T-helper 2 cell treated with Interferon-gamma antibody and Interleukin-4, amounts not matched to agents 5 μg/mL and 100 μg/mL, for 36 hours (primary cell): ENCODE measurements at places on chromosomes 6 and 20.

- no peak for DNase-seq
Observed at GRCh38 chr6:105430685-105431084, 27.8 kb upstream of the PREP start.

- no peak for DNase-seq
Observed at GRCh38 chr6:135861189-135861588, 9.7 kb downstream of the PDE7B start.

- no peak for DNase-seq
Observed at GRCh38 chr6:34223381-34223955, 13.2 kb upstream of the HMGA1 start.

DNA sequence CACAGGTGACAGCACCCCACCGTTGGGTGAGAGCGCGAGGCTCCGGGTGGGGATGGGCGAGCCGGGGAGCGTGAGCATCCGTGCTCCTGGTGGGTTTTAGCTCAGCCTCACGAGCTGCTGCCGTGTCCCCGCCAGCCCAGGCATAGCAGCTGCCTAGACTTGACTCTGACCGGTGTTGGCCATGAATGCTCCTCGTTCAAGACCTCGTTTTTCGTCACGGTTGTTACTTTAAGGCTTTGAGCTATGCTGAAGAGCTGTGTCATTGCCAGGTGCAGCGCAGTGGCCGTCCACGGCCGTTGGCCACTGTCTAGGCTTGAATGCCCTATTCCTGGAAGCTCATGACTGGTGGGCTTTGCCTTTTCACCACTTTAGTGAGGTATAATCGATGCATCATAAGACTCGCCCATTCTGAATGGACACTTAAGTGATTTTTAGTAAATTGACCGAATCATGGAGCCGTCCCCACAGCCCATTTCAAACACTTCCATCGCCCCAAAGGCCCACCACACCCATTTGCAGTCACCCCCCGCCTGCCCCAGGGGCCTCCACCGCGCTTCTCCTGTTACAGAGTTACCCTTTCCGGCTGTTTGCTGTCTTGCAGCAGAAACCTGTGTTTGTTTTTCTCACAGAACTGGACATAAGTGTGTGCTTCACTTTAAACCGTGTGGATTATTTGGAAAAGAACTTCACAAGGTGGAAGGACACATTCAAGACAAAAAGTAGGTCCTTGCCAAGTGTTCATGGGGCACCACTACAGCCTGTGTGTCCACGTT, 21.4 kb upstream of the ADRM1 start:
- DNase-seq = no peak

GRCh38 chr6:1335367-1336037, 23.6 kb downstream of the FOXQ1 start:
- DNase-seq = no peak

DNA sequence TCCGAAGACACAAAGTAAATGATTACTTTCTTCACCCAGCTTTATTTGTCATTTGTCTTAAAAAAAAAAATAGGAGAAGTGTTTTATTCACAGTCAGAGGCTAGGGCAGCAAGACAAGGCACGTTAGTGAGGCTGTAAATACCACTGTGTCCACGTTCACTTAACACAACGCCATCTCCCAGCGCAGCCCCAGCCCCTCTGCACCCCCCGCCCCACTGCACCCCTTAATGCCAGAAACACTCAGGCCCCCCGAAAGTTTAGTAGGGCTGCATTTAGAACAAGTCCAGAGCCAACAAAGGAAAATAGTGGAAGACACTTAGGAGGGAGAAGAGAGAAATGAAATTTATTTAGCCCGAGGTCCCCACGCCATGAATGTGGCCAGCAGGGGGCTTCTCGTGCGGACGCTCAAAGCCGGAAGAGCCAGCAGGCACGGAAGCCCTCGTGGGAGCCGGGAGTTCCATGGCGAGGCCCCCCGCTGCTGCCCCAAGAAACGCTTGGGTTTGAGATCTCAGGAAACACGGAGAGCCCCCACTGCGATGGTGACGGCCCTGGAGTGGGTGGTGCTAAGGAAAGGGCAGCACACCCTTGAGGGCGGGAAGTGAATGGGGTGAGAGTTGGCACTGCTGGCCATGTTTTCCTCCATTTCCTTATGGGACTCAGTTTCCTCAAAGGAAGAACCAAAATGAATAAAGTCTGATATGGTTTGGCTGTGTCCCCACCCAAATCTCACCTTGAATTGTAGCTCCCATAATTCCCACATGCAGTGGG, 50.2 kb downstream of the IYD start:
- peak; percentile 12 for DNase-seq

DNA sequence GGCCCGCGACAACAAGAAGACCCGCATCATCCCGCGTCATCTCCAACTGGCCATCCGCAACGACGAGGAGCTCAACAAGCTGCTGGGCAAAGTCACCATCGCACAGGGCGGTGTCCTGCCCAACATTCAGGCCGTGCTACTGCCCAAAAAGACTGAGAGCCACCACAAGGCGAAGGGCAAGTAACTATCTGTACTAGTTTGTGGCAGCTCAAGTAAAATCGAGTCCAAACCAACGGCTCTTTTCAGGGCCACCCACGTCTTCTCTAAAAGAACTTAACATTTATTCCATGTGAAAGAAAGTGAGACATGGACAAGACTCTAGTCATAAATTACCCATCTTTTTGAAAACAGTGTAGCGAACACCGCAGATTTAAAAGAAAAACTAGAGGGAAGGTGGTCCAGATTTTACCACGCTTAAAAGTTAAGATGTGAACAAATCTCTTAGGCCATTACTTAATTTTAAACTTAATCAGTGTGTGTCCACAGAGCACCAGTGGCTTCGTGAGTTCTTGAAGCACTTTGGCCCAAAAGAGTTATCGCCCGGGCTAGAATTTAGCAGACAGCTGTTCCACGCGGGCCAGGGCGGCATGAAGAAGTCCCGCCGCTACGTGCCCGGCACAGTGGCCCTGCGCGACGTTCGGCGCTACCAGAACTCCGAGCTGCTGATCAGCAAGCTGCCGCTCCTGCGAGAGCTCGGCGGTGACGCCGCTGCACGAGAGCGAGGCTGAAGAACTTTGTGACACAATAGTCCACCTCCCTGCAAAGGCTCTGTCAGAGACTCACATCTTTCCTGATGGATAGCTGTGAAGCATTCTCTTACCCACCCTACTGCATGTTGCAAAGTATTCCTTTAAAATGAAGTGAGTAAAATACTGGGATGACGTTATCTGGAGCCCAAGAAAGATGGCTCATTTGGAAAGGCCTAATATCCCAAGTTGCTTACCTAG, 113.9 kb upstream of the PRSS16 start:
- peak; percentile 72 for DNase-seq

DNA sequence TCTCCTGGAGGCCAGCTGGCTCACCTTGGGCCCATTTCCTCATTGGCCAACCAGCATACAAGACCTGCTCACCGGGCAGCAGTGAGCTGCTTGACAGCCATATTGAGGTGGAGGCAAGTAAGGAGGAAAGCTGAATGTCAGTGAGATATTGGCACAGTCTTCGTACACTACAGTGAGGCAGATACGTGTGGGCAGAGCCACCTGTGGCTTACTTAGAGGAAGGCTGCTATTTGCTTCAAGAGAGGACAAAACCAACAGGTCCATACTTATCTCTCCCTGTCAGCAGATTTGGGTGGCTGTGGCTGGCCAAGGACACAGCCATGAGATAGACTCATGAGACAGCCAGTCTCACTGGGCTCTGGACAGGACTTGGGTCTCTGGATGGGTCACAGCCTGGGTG, 15.1 kb upstream of the MCM3 start:
- DNase-seq = no peak

DNA sequence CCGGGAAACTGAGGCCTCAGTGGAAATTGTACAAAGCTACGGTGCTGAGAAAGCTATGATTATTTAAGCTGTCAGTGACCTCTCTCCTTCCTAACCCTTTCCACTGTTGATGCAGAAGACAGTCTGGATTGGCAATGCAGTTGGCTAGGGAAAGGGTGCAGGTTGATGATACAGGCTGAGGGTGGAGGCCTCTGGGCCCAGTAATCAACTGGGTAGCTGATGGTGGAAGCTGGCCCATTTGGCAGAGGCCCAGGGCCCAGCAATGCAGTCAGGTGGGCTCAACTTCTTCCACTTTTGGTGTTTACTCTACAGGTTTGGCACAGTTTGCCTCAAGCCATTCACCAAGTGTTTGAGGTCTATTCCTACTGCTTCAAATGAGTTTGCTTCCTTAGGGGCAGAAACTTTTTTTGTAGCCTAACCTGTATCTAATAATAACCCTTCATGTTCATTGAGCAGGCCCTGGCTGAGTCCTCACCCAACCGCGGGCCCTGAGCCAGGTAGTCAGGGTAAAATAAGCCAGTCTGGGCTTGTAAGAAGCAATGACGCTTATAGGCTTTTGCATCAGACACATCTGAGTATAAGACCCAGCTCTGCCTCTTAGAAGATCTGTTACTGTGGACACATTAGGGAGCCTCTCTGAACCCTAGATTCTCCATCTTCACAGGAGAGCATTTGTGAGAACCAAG, 12.1 kb downstream of the BCL2L1 start:
- no peak for DNase-seq
